CD4-positive, alpha-beta memory T cell (primary cell): ENCODE measurements at places on chromosomes 11 and 22. TPM values are rescaled to one million over a fixed set of nuclear protein-coding genes. Genes with fewer than 3 reads are reported as not detected.

- no peak for DNase-seq
Measured at GRCh38 chr11:1351278-1351937, 38.3 kb upstream of the BRSK2 start.

The UPK3A gene
- total RNA-seq: not detected

The SPDYC gene
- total RNA-seq: not detected

The ZNF202 gene
- total RNA-seq: 21.6 TPM

GRCh38 chr11:10409207-10409661 lies 45.8 kb upstream of the AMPD3 start:
- DNase-seq: no peak

GRCh38 chr11:131957201-131957600 lies 586.8 kb downstream of the NTM start:
- no peak for DNase-seq

DNA sequence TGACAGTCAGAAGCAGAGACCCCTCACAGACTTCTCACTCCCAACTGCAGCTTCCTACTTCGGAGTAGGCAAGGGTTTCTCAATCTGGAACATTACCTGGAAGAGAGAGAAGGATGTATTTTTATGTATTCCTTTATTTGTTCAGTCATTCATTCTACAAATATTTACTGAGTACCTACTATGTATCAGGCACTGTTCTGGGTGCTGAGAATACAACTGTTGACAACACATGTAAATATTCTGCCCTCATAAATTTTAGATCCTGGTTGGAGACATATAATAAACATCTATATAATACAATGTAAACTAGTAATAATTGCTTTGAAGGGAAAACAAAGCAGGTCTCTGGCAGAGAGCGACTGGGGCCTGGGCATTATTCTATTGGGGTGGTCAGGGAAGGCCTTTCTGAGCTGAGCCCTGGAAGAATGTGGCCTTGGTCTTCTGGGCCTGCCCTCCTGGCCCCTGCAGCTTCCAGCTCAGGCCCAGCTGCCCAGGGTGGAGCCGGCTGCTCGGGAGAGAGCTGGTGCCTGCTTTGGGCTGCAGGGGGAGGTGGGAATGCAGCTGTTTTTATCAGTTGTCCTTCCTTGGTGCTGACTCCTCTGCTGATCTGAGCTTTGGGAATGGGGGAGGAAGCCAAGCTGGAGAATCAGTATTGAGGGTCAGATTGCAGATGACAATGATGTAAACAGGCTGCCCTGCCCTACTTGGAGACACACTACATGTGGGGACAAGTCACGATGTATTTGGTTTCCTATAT lies 46.8 kb downstream of the PKNOX2 start:
- DNase-seq: no peak

DNA sequence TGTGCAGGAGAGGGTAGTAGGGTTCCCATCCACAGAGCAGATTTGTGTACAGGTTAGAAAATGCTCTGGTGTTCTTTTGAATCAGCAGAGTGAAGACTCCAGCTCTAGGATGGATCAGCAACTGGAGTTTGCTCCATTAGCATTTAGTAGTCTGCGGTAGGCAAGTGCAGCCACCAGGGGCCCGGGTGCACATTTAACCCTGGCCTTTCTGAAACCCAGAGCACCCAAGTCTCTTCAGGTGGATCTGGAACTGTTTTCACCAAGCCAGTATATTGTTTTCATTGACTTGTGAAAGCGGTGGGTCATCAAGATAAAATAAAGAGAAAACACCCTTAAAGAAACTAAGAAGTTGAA lies 100.8 kb upstream of the CLPB start:
- no peak for DNase-seq

- DNase-seq: no peak
Measured at GRCh38 chr11:119614222-119615002, 114.6 kb downstream of the NECTIN1 start.

The KCNK7 gene
- 1.6 TPM for total RNA-seq

DNA sequence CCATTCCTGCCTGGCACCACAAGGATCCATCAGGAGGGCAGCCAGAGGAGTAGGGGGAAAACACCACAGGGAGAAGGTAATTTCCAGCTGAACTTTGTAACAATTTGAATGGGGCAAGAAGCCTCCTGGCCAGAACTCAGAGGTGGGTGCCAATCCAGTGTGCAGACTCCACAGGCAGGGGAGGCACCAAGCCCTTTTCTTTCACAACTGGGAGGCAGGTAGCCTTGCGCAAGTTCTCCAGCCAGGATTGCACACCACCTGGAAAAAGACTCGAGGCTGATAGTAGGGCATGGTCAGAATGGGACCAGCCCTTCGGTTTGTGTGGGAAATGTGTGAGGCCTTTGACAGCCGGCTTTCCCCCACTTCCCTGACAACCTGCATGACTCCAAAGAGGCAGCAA lies 161.9 kb upstream of the ARHGAP42 start:
- DNase-seq: no peak
